ENCODE measurements at places on chromosomes 11 and 22.

GRCh38 chr22:29193021-29193420 is 12.7 kb upstream of the EMID1 start:
- DNase-seq = no peak

DNA sequence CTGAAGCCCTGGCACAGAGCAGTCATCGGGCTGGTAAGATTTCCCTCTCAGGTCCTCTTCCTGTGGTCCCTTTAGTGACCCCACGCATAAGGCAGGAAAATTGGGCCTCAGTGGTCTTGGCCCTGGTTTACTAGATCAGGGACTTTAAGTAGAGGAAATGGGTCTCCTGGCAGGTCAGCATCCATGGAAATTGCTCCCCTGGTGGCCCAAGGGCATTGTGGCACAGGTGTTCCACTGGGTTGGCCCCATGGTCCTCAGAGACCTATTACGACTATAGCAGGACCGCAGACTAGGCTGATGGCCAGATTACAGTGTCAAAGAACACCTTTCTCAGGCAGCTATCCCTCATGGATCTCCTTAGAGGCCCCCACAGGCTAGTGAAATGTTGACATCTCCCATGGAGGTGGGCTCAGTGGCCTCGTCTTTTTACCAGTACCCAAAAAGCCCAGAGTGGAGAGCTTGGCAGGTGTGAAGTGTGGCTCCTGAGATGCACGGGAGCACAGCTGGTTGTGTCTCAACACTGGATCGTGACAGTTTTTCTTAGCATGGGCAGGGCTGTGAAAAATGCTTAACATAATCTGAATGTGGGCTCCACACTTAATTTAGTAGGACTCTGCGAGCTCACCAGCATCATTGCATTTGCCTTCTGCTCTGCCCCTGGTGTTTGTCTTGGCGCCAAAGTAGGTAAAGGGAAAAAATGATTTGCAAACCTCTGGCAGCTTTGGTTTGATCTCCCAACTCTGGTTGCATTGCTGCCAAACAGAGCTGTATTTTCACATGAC is 74.2 kb downstream of the ZBTB16 start:
- no peak for DNase-seq

GRCh38 chr22:19125011-19125410 is 2.8 kb upstream of the DGCR2 start:
- no peak for DNase-seq

GRCh38 chr22:17102297-17102667 is 17.5 kb downstream of the IL17RA start:
- no peak for DNase-seq

- no peak for DNase-seq
These were observed 7.8 kb upstream of the STIP1 start for GRCh38 chr11:64178203-64178602.

- peak; percentile 44 for DNase-seq
These were observed 1.5 kb downstream of the MAFF start for GRCh38 chr22:38203090-38203810.

GRCh38 chr11:121560236-121560635 is 107.5 kb upstream of the SORL1-AS1 start:
- no peak for DNase-seq

DNA sequence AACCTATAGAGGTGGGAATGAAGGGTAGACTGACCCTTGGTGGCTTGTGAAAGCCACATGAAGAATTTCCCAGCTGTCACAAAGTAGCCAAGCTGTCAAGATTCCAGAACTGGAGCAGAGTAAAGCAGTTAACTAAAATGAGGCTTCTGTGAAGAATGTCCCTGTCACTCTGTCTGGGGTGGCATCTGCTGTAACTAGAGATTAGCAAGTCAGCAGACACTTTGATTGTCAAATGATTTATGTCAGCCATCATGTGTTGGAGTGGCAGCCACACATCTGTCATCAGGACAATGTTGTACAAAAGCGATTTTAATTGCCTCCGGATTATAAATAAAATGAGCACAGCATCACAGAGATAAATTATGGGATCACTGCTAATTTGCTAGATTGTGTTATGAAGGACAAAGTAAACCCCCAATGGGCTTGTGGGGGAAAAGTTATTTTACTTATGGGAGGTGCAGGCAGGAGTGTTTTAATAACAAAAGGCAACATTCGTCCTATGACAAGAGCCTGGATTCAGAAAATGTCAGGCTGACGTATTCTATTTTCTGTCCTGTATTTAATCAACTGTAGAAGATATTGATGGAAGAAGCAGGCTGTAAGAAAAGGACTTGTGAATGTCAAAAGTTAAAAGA is 270.9 kb downstream of the FAM181B start:
- DNase-seq = no peak

- DNase-seq = no peak
These were observed 6.1 kb upstream of the SIGIRR start for GRCh38 chr11:420911-421321.

- peak; percentile 21 for DNase-seq
These were observed 71.2 kb upstream of the NECTIN1 start for GRCh38 chr11:119800171-119800570.

DNA sequence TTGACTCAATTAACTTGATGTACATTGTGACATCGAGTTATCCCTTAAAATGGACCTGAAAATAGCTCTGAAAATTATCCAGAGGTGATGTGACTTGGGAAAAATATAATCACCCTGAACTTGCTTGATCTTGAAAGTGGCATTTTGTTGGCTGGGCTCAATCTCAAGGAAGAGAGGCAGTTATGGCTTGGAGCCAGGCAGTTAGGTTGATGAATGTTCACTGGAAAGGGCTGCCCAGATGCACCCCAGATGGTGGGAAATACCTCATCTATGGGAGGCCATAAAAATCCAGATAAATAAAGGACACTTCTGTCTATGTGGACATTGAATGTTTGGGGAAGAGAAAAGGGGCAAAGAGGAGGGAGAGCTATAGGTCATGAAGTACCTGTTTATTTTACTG is 55.7 kb upstream of the OR5AN1 start:
- no peak for DNase-seq

Measured in NCI-H2029 (cell line).